Activated T-cell treated with anti-CD3 and anti-CD28 coated beads for 48 hours (primary cell): ENCODE measurements at places on chromosomes 7 and 10.
A peak's percentile ranks its signal among the peaks of the same experiment; 100 is the strongest.

- DNase-seq: no peak
These were observed 639.9 kb downstream of the TYW1 start for GRCh38 chr7:67636348-67637022.

DNA sequence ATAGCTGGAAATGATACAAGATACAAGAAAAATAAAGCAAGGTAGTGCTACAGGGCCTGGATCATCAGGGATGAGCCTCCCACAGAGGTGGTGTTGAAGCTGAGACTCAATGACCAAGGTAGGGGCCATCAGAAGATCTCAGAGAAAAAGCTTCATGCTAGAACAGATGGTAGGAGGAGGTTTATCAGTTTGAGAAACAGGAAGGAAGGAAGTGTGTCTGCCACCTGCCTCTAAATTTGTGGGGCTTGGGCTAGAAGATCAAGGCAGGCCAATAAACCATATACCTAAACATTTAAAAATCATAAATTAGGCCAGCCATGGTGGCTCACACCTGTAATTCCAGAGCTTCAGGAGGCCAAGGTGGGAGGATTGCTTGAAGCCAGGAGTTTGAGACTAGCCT, 410.8 kb upstream of the PRKCQ start:
- DNase-seq: no peak

GRCh38 chr10:113059371-113059780, 109.3 kb downstream of the TCF7L2 start:
- no peak for DNase-seq

DNA sequence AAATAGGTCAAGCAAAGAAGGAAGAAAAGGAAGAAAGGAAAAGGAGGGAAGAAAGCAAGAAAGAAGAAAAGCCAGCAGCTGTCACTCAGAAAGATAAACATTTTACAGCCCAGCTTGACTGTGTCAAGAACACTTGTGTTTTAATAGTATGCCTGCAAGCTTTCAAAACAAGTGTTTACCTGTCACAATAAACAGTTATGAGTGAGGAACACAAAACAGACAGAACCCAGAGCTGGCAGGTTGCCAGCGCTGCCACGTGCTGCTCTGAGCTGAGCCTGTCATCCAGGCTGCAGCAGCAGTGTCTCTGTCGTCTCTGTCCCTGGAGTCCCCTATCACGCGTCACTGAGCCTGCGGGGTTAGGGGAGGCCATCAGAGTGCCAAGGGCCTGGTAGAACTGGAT, 827.6 kb upstream of the AUTS2 start:
- no peak for DNase-seq

GRCh38 chr7:28316489-28316888, 95.8 kb upstream of the CREB5 start:
- no peak for DNase-seq

GRCh38 chr7:95322396-95322795, 1.9 kb downstream of the PON1 start:
- no peak for DNase-seq

DNA sequence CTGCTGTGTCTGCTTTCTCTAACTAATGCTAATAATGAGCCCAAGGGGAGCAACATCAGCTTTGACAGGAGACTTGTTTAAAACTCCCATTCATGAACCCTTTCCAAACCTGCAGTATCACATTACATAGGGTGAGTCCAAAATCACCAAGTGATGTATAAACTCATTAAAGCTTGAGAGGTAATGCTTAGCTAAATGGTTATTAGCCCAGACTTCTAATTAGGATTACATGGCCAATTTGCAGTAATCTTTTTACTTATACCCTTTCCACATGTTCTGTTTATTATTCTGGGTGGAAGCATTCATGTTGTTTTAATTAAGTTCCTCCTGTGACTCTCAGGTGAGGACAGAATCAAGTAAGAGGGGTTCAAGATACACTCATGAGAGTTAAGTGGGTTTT, 17.5 kb downstream of the ZNF138 start:
- DNase-seq: no peak

DNA sequence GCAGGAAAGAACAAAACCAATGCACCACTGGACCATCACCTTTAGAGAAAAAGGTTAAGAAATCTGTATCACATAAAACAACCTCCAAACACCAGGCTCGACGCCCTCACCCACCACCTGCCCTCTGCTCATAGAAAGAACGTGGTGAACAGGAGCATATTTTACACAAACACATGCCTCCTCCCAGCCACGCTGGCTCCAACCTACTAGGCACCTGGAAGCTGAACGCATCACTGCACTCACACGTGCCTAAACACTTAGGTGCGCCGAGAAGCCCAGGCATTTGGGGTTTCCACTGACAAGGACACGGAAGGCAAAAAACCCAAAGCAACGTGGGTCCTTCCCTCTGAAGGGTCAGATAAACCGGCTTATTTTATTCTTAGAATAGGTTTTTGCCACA, 56.0 kb downstream of the PTPRN2 start:
- no peak for DNase-seq

- DNase-seq: no peak
These were observed 605.4 kb downstream of the INHBA start for GRCh38 chr7:41097501-41097900.

DNA sequence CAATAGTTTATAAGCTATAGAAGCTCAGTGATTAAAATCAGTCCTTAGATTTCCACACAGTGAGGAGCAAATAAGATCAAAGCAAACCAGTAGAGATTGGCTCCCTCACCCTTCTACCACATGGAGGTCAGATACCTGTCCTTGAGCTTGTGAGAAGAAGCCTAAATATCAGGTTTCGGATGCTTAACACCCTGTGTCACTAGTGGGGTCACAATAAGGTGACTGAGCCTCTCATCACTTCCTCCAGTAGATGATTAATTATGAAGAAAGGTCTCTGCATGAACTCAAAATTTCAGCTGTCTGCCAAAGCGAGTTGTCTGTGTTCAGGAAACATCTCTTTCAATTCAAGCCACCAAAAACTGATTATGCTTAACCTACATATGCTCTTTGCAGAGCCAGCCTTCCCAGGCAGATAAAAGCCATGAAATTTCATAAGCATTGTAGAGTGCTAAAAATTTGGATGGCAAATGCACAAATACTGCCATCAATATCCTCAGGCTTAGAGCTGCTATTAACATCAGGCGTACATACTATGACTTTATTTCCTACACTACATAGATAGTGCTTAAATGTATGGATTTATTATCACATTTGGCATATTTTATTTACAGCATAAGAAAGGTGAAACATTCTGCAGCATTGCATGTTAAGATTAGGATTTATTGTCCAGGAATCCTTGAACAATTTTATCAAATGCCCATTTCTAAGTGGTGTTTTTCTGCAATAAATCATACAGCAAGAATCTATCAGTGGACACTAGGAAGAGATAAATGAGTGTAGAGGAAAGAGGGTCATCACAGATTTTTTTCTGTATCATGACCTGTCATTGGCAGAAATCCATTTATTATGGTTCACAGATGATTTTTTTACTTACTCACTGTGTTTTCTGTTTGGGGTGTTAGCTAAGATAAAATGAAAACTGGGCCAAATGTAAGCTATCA, 285.1 kb upstream of the SP8 start:
- DNase-seq: no peak

- peak; percentile 65 for DNase-seq
These were observed 2.5 kb downstream of the LRCH4 start for GRCh38 chr7:100583132-100584053.

DNA sequence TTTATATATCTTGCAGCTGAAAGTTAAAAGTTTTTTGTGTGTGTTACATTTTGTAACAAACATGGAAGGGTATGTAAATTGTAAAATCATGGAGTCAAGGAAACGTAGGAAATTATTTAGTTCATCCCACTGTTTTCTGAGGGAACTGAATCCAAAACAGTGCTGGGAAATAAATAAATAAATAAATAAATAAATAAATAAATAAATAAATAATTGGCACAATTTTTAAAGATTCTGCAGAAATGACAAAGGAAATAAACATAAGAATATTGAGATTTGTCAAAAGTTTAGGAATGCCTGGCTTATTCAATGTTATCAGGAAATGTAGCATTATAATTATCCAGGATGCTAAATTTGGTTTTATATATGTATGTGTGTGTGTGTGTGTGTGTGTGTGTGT, 91.4 kb upstream of the AGBL3 start:
- no peak for DNase-seq

DNA sequence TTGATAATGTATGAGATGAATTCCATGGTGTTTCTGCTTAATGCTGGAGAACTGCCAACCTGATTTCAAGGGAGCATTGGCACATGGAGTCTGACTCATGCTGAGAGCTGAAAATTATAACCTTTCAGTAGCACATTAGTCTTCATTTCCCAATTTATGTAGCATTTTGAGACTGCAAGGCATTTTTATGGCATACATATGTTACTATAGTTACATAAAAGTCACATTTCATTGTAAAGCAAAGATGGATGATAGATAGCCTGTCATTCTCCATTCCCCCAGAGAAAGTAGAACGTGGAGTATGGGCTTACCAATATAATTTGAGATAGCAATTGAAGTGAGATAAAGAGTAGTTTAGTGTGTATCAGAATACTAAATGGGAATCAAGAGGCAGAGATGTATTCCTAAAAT, 103.1 kb downstream of the SLC16A9 start:
- DNase-seq: no peak

- DNase-seq: no peak
These were observed 22.4 kb upstream of the PPA1 start for GRCh38 chr10:70255329-70256299.
